ENCODE measurements at places on chromosomes 5 and 9.

DNA sequence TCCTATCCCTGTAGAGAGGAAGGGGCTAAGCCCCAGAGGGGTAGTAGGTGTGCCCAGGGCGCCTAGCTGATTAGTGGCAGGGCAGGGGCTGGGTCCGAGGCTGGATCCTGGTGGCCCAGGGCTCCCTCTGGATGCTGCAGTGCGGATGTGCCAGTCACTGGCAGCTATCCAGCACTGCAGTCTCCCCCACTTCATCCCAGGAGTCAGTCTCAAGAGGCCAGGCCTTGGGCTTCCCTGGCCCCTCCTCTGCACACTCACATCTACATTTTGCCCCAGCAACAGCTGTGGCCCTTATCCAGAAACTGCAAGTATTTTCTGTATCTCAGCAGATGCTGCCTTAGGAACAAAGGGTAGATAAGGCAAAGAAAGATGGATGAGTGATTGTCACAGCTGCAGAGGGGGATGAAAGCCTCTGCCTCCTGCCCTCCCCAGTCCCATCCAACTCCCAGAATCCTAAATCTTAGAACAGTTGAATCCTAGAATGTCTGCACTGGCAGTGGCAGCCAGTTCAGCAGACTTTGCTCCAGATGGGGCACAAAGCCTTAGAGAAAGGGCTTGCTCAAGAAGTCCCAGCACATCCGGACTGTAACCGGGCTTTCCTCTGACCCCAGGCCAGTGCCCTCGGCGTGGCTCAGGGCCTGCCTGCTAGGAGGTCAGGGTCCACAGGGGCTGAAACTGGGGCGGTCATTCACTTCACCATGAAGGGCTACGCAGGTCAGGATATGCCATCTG lies 1.6 kb downstream of the ANXA6 start:
- peak; percentile 29 for DNase-seq

DNA sequence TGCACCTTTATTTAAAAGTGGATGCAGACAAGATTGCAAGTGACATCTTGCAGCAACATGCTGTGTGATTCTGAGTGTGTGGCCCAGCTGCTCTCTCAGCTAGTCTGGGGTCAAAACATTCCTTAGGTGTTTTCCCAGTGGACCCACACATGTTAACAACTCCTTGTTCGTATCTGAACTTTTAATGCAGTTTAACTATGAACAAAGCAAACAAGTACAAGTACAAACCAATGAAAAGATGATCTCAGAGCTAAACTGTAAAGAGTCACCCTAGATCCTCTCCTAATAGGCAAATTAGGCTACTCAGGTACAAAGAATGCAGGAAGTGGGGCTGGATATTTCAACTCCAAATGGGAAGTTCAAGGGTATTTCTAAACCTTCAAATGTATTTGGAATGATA lies 108.4 kb downstream of the ENTREP1 start:
- DNase-seq = no peak

DNA sequence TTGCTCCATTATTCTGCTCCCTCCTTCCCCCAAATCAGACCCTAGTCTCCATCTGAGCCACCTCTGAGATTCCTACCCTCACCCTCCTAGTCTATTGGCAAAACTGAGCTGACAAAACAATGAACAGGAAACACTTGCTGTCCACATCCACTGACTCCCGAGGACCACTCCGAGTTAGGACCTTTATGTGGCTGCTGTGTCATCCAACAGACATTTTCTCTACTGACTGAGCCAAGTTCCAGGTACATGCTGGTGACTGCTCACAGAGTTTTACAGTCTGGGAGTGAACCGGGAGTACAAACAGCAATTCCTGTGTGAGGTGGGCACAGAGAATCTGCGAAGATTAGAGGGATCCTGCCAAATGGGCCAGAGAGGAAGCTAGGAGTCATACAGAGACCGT lies 39.2 kb downstream of the CFAP90 start:
- DNase-seq = no peak

DNA sequence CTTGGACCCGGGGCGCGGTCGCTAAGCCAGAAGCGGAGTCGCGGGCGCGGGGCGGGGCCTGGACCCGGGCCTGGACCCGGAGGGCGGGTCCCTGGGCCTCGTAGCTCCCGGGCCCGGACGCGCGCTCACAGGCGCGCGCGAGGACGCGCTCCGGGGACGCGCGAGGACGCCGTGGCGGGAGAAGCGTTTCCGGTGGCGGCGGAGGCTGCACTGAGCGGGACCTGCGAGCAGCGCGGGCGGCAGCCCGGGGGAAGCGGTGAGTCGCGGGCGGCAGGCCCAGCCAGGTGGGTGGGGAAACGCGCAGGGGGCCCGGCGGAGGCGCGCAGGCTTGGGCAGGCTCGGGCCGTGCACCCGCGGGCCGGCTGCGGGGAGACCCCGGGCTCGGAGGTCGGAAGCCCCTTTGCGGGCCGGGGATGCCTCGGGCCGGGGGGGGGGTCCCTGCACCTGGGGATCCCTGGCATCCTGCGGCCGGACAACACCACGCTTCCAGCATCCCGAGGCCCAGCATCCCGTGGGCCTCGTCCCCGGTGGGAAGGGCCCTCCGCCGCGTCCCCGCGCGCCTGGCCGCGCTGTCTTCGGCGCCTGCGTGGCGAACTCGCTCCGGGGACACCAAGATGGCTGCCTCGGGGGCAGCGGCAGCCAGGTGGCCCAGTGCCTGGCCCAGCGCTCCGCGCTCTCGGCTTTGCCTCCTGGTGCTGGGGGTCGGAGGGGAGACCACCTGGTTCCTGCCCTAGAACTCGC lies at the start of gene SFXN1:
Gene SFXN1, plus strand, starts transcription at position 177 of the 741 bp plus-strand sequence. CDS start 13,544 bp downstream, outside the sequence.
- DNase-seq = peak; percentile 69

GRCh38 chr9:112604790-112605189 lies 113.1 kb downstream of the INIP start:
- no peak for DNase-seq

DNA sequence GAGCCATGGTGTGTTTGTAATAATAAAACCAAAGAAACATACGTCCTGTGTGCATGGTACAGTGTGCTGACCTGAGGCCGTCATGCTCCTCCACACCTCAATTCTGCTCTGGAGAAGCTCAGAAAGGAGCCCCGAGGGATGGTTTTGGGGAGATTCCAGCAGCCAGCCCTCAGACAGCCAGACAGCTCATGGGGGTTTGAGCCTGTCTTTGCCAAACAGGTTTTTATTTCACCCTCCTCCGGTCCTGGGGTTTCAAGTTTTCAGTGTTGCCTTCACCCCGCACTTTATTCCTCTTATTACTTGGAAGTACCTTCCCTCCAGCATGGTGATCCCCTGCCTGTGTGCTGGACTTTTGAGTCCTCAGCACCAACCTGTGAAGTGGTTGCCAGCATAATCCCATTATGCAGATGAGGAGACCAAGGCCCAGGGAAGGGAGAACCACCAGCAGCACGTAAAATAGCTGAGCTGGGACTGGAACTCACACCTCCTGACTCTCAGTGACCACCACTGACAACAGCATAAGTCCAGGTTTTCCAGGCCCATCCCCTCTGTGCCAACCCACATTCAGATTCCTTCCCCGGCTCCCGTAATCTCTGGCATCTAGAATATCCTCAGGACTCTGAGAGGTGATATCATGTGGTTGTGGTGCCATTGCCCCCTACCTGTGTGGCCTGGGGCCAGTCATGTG lies 35.1 kb downstream of the TGFBI start:
- no peak for DNase-seq

GRCh38 chr5:151902215-151902614 lies 22.4 kb downstream of the GLRA1 start:
- DNase-seq = no peak

- no peak for DNase-seq
Measured at GRCh38 chr9:517993-518392, 303.3 kb downstream of the DOCK8 start.

GRCh38 chr5:72871366-72872024 lies 55.0 kb downstream of the TNPO1 start:
- no peak for DNase-seq

DNA sequence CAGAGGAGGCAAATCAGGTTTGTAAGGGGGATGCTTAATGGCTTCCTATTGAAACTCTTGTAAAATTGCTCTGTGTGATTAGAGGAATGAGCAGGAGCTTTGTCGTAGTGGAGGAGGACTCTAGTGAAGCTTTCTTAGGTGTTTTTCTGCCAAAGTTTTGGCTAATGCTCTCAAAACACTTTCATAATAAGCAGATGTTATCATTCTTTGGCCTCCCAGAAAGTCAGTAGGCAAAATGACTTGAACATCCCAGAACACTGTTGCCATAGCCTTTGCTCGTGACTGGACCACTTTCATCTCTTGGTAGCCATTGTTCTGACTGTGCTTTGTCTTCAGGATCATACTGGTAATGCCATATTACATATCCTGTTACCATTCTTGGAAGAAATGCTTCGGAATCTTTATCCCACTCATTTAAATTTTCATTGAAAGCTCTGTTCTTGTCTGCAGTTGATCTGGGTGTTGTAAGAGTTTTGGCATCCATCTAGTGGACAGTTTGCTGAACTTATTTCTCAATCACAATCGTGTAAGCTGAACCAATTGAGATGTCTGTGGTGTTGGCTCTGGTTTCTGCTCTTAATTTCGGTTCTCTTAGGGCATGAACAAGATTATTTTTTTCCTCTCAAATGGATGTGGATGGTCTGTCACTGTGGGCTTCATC lies 187.6 kb downstream of the COMMD10 start:
- DNase-seq = no peak

GRCh38 chr9:1776668-1777067 lies 238.5 kb upstream of the SMARCA2 start:
- DNase-seq = no peak

DNA sequence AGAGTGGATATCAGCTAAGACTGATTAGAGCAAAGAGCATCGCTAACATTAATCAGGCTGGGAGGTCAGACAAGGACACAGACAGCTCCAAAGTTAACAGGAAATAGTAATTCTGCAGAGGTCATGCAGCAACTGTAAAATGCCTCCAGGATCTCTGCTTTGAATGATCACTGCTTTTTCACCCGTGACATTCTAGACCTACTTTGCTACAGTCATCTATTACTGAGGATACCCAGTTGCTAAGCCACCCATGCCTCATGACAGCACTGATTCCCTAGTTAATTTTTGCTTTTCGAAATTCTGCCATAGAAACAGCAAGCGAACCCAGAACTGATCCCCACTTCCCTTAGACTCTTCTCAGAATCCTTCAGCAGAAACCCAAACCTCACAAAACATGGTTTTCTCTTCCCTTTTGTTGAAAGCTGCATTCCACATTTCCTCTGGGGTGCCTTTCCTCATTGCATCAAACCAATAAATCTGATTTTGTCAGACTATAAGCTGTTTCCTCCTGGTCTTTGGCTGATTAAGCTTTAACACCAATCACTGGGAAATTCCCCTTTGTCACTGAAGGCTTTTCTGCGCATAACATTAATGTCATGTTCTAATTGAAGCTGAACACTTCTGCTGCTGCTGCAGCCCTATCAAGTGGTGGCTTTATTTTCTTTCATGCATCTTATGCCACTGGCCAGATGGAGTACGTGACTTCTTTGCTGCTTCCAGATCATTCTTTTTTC lies 201.1 kb upstream of the CHD1 start:
- no peak for DNase-seq

DNA sequence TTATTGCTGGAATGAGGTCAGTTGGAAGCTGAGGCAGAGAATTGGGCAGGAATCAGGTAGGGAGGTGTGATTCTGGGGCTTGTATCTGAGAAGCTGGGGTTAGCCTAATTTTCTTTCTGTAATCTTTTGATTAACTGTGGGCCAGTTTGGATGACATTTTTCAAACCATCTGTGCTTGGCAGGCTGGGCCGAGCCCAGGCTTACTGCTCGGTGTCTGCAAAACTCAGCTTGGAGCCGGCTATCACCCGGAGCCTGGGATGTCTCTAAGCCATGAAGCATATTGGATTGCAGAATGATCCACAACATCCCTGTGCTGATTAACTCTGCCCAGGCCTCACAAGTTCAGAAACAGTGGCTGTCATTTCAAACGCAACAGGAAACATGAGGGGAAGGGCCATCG lies 26.5 kb downstream of the KCNMB1 start:
- DNase-seq = no peak

GRCh38 chr5:28215091-28215490 lies 1176.7 kb upstream of the CDH9 start:
- DNase-seq = no peak

- DNase-seq = no peak
Measured at GRCh38 chr5:148390914-148391313, 7.2 kb downstream of the FBXO38 start.

- no peak for DNase-seq
Measured at GRCh38 chr9:70475211-70475610, 60.8 kb upstream of the KLF9 start.

DNA sequence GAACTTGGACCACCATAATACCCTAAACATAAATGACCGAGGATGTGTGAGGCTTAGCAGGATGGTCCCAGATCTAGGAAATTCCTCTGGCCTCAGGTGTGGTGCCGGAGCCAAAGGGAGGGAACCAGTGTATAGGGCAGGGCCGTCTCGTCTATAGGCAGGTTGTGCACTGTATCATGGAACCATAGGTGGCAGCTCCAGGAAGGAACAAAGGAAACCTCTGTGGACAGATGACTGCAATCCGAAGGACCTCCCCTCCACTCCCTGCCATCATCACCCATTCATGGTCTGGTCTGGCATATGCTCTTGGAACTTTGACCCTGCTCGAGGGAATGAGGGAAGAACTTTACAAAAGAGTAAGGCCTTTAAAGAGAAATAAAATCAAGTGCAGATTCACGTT lies 2.9 kb upstream of the MACIR start:
- DNase-seq = no peak

DNA sequence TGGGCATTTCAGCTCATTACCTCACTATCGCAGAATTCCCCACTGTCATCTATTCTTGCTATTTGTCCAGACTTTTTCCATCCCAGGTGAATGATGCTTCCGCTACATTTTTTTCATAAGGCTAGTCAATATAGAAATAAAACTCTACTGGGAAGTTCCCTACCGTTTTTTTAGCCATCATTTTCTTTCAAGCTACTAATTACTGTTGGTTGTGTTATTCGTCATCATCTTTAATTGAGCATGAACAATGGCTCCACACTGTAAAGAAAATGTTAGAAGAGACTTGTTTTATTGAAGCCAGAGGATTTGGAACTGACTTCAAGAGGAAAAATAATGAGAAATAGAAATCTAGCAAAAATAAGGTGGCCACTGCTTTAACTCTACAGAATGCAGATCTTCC lies 265.0 kb downstream of the ZNF608 start:
- no peak for DNase-seq

DNA sequence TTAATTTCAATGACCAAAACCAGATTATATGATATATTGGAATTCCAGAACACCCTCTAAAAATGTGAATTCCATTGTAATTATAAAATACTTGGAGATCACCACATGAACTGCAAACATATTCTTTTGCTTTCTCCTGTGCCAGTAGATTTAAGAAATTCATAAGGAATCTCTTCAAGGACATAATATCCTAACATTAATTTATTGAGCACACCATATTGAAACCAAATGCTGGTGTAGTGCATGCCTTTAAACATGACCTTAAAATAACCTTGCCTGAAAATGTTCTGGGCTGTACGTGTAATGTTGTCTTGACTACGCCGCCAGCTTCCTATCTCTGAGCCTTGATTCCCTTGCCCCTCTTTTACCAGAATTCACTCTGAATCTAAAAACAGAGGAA lies 205.0 kb upstream of the ACTBL2 start:
- DNase-seq = no peak
